ENCODE measurements at places on chromosomes 13 and 19.
A peak's percentile ranks its signal among the peaks of the same experiment; 100 is the strongest.

GRCh38 chr13:89695343-89696257, 1651.9 kb upstream of the MIR17HG start:
- DNase-seq, result no peak

- DNase-seq, result no peak
Observed at GRCh38 chr19:18861235-18861634, 29.5 kb downstream of the UPF1 start.

DNA sequence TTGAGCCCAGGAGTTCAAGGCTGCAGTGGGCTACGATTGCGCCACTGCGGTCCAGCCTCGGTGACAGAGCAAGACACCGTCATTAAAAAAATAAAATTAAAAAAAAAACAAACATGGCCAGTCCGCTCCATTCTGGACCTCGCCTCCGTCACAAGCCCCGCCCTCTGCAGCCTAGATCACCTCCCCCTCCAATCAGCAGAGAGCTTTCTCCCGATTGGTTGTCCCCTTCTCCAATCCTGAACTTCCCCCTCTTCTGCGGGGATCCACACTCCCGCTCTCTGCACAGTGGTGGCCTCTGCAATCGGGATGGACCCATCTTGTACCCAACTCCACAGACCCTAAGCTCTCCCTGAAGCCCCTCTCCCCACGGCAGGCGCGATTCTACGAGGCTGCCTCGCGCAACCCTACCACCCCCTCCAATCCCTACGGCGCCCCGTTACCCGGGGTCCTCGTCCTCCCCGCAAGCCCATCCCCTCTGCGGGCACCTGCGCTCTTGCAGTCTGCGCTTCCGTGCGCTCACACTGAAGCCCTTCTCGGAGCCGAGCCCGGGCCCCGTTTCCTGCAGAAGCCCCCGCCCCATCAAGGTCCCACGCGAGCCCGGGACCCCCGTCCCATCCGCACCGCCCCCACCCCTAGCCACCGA, 540 bp downstream of the TMEM160 start:
- DNase-seq, result peak; percentile 69

GRCh38 chr13:104595511-104595910, 1529.3 kb upstream of the SLC10A2 start:
- DNase-seq, result no peak

GRCh38 chr19:44687888-44688287, 11.1 kb upstream of the CEACAM16 start:
- no peak for DNase-seq

- DNase-seq, result no peak
Observed at GRCh38 chr19:4742723-4743646, 19.3 kb upstream of the DPP9 start.

DNA sequence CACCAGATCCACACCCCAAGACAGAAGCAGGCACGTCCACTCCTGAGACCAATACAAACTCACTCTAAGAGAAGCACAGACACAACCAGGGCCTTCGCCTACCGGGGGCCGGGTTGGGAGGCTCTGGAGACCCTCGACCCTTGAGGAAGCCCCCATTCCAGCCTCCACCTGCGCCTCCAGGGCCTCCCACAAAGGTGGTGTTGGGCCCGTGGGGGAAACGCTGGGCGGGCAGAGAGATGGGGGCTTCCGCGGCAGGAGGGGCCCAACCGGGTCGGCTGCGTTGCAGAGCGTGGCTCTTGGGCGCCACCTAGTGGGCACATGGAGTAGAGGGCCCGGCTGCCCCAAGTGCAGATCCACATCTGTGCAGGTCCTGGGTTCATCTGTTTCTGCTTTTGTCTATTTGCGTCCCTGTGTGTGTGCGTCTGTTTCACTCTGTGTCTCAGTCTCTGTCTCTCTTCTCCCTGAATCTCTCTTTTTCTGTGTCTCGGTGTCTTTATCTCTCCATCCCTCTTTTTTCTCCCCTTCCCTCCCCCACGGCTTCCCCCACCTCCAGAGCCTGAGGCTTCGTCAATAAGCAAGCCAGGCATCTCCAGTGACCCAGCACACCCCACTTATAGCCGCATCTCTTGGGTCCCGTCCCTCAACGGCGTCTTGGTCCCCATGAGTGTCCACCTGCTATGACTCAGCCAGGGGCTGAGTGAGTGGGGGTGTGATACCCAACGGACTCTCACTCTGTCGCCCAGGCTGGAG, 10.5 kb upstream of the TINCR start:
- DNase-seq, result peak; percentile 56

- no peak for DNase-seq
Observed at GRCh38 chr19:33552191-33552927, 30.8 kb upstream of the PEPD start.

- DNase-seq, result peak; percentile 59
Observed at GRCh38 chr13:41054212-41054877, 7.0 kb upstream of the WBP4 start.

DNA sequence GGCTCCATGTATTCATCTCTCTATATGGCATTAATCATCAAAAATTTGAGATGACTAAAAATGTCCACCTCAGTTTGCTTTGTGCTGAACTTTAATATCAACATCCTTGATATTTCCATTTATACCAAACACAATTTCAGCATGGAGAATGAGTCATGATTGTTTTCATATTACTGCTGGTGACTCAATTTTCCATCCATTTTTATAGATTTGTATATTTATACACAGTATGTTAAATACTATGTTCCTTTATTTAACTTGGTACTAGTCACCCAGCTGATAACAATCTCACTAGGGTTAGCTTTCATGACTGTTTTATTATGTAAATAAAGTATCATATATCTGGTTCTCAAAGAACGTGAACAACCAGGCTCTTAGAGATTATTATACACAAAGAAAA, 1255.1 kb downstream of the SLITRK1 start:
- no peak for DNase-seq

DNA sequence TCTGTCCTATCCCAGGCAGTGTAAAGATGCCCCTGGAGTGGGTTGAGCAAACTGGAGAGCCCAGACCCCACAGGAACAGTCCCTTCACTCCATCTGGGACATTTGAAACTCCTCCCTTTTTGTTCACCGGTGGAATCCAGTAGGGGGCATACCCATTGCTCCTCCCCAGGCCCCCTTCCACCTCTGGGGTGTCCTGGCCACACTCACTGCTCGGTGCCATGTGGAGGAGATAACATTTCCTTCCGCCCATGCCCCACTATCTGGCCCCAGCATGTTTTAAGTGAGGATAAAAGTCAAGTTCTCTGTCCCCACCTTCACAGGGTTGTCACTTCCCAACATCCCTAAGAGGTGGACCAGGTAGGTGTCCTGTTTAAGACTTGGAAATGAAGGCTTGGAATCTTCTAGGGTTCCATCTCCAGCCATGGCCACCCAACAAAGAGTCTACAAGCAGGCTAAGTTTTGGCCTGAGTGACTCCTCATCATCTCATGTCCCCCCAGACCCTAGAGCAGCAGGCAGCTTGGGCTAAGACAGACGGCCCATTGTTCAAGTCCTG, 9.3 kb downstream of the ZNF526 start:
- no peak for DNase-seq

DNA sequence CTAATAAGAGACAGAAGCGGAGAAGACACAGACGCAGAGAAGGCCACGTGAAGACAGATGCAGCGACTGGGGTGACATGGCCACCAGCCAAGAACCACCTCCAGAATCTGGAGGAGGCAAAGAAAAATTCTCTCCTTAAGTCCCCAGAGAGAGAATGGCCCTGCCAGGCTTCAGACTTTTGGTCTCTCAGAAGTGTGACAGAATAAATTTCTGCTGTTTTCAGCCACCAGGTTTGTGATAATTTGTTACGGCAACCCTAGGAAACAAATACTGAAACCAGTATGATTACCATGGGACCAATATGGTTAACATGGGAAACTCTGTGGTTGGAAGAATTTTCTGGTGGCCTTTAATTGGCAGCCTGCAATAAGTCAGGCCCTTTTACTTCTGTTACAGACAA, 63.9 kb upstream of the DOCK9 start:
- DNase-seq, result no peak

- no peak for DNase-seq
Observed at GRCh38 chr13:95086761-95087160, 214.5 kb downstream of the ABCC4 start.

- DNase-seq, result no peak
Observed at GRCh38 chr13:98717256-98717655, 35.2 kb downstream of the SLC15A1 start.

DNA sequence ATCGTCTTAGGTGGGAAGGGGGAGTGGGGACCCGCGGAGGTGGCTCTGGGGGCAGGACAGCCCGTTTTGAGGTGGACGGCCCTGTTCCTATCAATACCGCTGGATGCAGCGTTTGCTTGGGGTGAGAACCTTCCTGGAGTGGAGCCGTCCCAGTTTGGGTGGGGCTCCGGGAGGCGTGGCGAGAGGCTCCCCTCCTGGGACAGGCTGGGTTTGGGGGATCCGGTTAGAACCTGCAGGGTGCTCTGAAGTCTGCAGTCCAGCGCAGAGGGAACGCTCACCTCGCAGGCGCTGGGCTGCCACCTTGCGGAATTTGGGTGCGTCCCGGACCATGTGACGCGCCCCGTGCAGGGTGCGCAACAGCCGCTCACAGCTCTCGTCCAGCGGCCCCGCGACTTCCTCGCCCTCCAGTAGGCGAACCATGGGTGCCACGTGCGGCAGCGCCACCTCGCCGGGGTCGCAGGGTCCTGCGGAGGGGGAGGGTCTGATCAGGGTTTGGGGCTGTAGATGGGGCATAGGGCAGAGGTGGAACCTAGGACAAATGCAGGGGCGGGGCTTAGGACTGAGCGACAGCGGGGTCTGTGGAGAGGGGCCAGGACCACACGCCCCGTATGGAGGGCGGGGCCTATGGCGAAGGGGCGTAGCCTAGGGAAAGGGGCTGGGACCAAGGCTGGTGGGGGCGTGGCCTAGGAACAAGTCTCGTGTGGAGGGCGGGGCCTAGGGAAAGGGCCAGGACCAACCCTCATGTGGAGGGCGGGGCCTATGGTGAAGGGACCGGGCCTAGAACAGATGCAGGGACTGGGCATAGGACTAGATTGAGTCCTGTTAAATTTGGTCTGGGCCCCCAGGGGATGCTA, 13.8 kb downstream of the SH2D3A start:
- peak; percentile 69 for DNase-seq

DNA sequence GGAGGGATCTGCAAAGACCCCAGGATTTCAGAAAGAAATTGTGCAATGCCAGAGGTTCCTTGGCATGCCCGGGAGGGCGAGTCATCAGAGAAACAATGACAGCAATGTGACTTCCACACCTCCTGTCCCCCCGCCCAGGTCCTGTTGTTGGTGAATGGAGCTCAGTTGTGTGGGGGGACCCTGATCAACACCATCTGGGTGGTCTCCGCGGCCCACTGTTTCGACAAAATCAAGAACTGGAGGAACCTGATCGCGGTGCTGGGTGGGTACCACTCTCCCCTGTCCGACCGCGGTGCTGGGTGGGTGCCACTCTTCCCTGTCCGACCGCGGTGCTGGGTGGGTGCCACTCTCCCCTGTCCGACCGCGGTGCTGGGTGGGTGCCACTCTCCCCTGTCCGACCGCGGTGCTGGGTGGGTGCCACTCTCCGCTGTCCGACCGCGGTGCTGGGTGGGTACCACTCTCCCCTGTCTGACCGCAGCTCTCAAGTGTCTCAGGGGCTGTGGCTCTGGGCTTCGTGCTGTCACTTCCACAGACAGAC, 5.2 kb upstream of the F10 start:
- DNase-seq, result no peak

DNA sequence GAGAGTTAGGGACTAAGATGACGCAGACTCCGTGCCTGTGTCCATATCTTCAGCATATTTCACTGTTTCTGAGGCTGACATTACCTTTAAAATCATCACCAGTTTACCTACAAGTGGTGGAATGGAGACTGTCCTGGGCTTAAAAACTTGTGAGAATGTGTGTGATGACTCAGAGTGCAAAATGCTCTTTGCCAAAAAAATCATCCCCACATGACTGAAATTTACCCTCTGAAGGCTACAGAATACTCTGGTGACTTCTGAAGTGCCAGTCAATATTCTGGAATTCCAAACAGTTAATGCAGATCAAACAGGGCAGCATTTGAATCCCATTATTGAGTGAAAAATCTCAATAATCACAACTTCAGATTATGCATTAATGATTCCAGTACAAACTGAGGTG, 901.4 kb downstream of the EFNB2 start:
- no peak for DNase-seq

- no peak for DNase-seq
Observed at GRCh38 chr13:45049478-45049877, 60.1 kb downstream of the GPALPP1 start.

- DNase-seq, result no peak
Observed at GRCh38 chr13:78323040-78323439, 280.3 kb downstream of the POU4F1 start.

- no peak for DNase-seq
Observed at GRCh38 chr13:50016444-50016843, 1.2 kb downstream of the KCNRG start.

DNA sequence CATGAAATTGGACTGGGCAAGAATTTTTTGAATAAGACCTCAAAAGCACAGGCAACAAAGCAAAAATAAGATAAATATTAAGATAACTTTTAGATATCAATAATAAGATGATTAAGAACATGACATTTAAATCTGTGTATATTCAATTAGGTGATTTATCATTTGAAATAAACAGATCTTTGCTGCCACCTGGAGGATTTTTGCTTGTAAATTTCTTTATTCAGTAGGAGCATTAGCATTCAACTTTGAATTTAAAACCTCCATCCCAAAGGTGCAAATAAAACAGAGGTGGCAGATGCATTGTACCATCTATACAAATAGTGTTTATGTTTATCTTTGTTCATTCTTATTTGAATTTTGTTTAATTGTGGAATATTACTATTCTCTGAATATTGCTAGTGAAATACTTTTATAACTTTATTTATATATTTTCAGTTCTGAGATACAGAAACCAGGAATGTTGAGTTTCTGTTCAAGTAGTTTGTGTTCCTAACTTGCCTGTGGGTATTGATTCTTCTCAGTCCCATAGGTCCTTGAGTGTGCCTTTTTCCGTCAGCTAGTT, 20.9 kb downstream of the COG6 start:
- peak; percentile 37 for DNase-seq

GRCh38 chr19:38389101-38389925, 816 bp downstream of the SPRED3 start:
- DNase-seq, result no peak

- DNase-seq, result no peak
Observed at GRCh38 chr13:23147827-23148226, 33.0 kb upstream of the SGCG start.

DNA sequence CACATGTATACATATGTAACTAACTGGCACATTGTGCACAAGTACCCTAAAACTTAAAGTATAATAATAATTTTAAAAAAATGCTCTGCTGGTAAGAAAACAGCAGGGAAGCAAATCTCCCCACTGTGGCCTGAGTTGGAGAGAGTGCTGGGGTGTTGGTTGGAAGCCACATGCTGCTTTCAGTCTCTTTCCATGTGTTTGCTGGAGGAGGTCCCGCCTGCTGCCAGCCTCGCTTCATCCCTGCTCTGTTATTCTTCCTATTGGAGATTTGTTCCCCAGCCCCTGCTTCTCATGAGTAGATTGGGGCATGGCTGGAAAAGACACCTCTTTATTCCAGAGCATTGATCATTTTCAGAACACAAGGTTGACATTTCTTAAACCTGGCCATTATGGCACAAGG, 230.5 kb downstream of the FGF9 start:
- no peak for DNase-seq

Measured in CD4-positive, alpha-beta T cell treated with Interleukin-6 at 100 ng/mL for 8 hours (primary cell).